ENCODE measurements at places on chromosomes 13 and 19. TPM values are rescaled to one million over a fixed set of nuclear protein-coding genes. Genes with fewer than 3 reads are reported as not detected.

Gene TNNT1
- 33.8 TPM for total RNA-seq

- DNase-seq, result no peak
Observed at GRCh38 chr13:30618186-30618929, 638 bp downstream of the USPL1 start.

Gene MCF2L
- total RNA-seq, result 21.3 TPM

Gene CEACAM4
- total RNA-seq, result not detected

Gene MADCAM1
- total RNA-seq, result 0.70 TPM

DNA sequence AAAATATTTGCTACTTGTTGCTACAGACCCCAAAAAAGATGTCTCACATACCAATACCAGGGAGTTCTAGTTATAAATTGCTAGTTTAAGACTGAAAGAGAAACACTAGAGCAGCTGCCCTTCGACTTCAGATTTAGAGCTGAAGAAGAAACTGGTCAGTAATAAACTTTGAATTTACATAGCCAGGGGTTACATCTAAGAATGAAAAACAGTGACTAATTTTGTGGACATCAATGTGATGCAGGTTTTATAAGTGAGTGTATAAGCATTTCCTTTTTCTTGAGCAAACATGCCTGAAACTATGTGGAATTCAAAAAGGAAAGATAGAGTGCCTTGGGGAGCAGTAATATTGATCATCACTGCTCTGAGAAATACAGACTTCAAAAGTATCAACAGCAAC is 724.9 kb upstream of the MIR17HG start:
- DNase-seq, result no peak

GRCh38 chr13:85675151-85675907 is 123.9 kb downstream of the SLITRK6 start:
- no peak for DNase-seq

DNA sequence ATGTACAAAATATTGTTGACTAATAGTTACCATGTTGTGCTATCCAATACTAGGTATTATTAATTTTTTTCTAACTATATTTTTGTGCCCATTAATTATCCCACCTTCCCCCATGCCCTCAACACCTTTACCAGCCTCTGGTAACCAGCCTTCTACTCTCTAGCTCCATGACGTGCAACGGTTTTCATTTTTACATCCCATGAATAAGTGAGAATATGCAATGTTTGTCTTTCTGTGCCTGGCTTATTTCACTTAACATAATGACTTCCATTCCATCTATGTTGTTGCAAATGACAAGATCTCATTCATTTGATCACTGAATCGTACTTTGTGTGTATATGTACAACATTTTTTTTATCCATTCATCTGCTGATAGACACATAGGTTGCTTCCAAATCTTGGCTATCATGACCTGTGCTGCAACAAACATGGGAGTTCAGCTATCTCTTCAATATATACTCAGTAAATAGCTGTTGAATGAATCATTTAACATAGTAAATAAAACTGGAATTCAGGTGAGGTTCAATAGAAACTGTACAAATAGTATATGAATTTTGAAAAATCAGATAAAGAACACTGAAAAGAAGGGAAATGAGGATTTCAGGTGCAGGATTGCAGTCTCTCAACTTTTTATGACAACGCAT is 509.0 kb upstream of the MIR17HG start:
- no peak for DNase-seq

DNA sequence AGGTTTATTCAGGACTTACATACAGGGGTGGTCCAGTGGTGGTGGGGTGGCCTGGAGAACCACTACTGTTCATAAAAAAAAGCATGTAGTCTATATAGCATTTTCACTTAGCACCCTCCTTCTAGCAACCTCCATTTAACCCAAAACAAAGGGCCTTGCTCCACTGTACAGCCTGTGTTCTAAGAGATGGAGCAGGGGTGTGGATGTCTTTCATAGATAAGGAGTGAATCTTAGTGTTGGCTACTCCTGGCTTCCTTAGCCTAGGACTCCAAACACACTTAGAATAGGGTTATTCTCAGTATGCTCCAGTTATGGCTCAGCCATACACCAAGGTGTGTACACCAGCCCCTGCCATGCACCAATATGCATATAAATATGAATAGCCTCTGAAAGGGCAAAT is 95.2 kb downstream of the ELF1 start:
- no peak for DNase-seq

- no peak for DNase-seq
Observed at GRCh38 chr19:10713317-10713716, 4.6 kb upstream of the DNM2 start.

DNA sequence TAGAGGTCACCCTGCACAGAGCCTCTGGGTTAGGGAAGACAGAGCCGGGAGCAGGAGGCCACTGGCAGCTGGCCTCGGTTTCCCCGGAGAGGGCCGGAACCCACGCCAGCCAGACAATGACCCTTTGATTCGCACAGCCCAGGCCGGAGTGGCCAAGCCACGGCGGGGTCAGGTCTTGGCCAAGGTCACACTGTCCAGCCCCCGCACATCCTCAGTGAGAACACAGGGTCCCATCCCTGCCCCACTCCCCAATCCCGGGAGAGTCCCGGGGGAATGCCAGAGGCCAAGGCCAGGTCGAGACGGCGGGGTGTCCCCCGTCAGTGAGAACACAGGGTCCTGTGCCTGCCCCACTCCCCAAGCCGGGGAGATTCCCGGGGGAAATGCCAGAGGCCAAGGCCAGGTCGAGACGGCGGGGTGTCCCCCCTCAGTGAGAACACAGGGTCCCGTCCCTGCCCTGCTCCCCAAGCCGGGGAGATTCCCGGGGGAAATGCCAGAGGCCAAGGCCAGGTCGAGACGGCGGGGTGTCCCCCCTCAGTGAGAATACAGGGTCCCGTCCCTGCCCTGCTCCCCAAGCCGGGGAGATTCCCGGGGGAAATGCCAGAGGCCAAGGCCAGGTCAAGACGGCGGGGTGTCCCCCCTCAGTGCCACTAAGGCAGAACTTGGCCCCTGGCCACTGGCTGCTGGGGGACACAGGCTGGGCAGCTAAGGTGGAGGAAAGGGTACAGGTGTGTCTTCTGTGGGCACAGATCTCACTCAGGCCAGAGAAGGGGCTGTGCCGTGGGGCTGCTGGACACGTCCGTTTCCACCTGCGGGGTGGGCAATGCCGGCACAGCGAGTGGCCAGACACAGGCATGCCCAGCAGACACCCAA is 1.7 kb upstream of the FSTL3 start:
- DNase-seq, result peak; percentile 54

Gene LGALS4
- total RNA-seq, result not detected

DNA sequence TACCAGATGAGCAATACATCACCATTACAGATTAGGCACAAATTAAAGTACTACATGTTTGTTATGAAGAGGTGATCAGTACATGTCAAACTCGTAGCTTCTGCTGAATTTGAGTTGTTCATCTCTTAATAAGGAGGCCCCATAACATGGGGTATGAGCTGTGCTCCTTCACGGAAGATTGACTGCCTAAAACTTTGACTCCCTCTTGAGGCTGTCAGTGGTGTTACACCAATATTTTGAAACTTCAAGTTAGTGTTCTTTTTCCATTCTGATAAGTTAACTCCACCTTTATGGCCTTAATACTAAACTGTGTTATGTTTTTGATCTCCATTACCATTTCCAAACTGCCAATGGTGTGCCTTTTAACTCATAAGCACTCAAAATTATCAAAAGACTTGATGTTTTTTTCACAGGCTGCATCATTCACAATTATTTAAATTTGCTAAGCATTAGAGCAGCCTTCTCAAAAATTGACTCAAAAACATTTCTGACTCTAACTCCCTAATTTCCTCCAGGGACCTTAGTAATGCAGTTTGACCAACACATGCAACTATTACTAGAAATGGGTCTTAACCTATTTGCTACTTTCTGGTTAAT is 1591.5 kb downstream of the PCDH9 start:
- DNase-seq, result peak; percentile 7

GRCh38 chr13:99217461-99218110 is 16.9 kb downstream of the UBAC2 start:
- no peak for DNase-seq

- DNase-seq, result no peak
Observed at GRCh38 chr19:39363901-39364457, 21.8 kb downstream of the SAMD4B start.

DNA sequence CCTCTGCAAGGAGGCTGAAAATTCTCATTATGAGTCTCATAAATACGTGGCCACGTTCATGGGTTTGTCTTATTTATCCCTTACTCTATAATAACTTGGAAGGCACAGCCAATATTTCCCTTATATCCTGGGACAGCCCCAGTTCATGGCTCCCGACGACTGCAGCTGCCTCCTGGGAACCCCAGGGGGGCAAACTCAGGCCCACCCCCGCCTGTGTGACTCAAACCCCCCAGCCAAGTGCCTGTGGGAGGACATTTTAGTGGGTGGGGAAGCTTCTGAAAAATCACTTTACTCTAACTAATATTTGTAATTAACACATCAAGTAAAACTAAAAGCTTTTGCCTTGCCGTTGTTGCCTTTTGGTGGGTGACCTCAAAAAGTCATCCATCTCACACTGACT is 14.3 kb downstream of the RASA3 start:
- DNase-seq, result no peak

GRCh38 chr19:18433015-18433691 is 4.8 kb downstream of the ISYNA1 start:
- peak; percentile 89 for DNase-seq

- DNase-seq, result peak; percentile 63
Observed at GRCh38 chr19:5024282-5024681, 55.4 kb downstream of the KDM4B start.

GRCh38 chr19:3176715-3177501 is 1.7 kb upstream of the S1PR4 start:
- peak; percentile 59 for DNase-seq

DNA sequence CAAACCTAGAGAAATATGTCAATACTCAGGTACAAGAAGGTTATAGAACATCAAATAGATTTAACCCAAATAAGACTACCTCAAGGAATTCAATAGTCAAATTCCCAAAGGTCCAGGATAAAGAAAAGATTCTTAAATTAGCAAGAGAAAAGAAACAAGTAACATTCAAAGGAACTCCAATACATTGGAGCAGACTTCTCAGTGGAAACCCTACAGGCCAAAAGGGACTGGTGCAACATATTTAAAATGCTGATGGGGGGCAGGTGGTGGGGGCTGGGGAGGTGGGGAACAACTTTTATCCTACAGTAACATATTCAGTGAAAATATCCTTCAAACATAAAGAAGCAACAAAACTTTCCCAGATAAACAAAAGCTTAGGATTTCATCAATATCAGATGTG is 23.1 kb downstream of the ITGBL1 start:
- no peak for DNase-seq
